Fibroblast of skin of left biceps (primary cell): ENCODE measurements at places on chromosomes 2 and 18.

GRCh38 chr2:133480707-133481429 lies 87.4 kb downstream of the NCKAP5 start:
- no peak for DNase-seq

- no peak for DNase-seq
Observed at GRCh38 chr2:196974970-196975369, 48.5 kb upstream of the PGAP1 start.

DNA sequence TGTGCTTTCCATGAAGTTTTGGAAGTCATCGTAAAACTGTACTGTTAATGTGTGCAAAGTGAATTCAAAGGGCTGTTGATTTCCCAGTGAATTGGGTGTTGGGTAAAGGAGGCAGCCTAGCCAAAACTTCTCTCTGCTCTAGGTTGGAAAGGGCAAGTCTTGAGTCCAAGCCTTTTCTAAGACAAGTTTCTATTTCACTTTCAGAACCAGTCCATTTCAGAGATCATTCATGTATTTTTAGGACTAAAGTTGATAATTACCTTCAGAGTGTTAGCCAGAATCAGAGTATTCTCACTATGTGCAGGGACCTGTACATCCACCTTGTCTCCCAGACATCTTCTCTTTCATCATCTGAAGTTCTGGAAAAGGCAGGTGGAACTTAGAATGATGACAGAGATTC lies 636.1 kb upstream of the KLHL29 start:
- no peak for DNase-seq

GRCh38 chr18:76233876-76234675 lies 261.0 kb downstream of the ZNF516 start:
- no peak for DNase-seq

DNA sequence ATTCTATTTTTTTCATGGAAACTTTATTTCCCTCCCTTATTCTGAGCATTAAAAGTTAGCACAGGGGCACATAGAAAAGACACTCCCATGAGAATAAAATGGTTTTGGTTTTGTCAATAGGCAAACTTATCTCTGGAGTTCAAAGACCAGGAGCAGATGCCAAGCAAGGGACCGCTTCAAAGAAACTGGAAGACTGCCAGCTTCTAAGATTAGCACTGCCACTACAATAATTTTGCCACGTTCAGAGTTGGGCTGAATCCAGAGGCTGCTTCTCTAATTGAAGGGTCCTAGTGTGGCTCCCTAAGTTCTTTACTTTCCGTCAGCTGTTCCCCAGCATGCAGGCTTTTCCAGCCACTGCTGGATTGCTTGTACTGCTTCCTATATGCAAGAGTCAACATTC lies 681.0 kb upstream of the GCFC2 start:
- DNase-seq: no peak

DNA sequence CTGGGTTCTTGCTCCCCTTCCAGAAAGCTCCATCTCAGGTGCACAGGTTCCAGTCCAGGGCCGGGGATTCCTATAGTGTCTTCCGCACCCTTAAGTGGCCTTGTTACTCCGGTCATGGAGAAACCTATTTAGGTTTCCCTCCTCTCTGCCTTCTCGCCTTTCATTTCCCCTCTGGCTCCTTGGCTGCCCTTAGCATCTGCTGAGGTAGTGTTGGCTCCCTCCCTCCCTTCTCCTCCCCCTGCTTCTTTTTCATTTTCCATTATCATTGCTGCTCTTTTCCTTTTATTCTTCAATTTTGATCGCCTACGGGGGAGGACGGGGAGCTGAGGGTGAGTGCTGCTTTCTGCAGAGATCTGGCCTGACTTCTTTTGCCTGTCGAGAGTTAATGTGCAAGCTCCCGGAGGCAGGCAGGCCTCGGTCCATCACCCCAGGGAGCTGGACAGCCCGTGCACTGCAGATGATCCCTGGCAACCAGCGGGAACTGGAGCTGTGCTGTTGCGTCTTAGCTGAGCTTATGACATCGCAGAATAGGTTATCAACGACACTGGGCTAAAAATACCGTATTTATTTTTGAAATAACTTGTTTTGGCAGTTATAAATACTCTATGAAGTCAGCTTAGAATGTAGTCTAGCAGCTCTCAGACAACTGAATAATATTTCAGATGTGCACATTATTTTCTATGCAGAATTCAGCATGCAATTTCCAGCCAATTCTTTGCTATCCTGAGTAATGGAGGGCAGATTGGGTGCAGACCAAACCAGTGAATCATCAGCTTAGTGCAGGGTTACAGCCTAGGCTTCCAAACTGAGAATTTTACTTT lies 141.9 kb downstream of the SLC4A3 start:
- no peak for DNase-seq

GRCh38 chr2:174445248-174445647 lies 41.6 kb downstream of the GPR155 start:
- DNase-seq: no peak
